ENCODE measurements at places on chromosomes 1 and 21.

- no peak for DNase-seq
Observed at GRCh38 chr21:42708107-42708506, 54.7 kb downstream of the PDE9A start.

- no peak for DNase-seq
Observed at GRCh38 chr1:65105596-65105995, 42.4 kb upstream of the AK4 start.

- DNase-seq = peak; percentile 71
Observed at GRCh38 chr1:226355669-226356551, 46.9 kb upstream of the LIN9 start.

DNA sequence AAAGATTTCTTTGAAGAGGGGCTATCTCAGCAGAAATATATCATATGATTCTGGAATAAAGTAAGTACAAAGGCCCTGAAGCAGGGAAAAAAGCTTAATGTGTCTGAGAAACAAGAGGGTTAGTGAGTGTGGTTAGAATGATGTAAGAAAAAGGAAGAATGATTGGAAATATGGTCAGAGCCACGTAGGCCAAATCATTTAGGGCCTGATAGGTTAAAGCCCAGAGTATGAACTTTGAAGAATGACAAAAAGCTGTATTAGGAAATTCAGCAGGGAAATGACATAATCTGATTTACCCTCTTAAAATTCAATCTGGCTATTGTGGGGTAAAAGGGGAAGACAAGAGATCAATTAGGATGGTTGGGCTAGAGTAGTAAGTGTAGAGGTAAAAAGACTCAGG, 69.0 kb upstream of the MUTYH start:
- no peak for DNase-seq

GRCh38 chr1:29234471-29234870, 1.9 kb upstream of the PTPRU start:
- DNase-seq = no peak

DNA sequence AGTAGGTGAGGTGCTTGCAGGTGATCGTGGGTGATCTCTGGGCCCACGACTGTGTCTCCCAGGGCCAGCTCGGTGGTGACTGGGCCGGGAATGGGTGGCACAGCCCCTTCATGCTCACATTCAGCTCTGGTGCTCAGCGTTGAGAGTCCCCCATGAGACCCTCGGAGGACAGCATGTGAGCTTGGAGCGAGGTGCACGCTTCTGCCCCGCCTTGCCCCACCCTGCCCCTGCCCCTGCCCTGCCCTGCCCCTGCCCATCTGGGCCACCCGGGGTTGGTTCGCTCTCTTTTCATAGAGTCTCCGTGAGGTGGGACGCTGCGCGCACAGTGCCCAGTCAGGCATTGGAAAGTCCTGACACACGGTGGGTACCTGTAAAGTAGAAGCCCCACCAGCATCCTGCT, 75.3 kb upstream of the ACTL8 start:
- DNase-seq = no peak

- no peak for DNase-seq
Observed at GRCh38 chr1:6005276-6005917, 13.2 kb upstream of the NPHP4 start.

- no peak for DNase-seq
Observed at GRCh38 chr1:83717785-83718184, 281.1 kb downstream of the TTLL7 start.

DNA sequence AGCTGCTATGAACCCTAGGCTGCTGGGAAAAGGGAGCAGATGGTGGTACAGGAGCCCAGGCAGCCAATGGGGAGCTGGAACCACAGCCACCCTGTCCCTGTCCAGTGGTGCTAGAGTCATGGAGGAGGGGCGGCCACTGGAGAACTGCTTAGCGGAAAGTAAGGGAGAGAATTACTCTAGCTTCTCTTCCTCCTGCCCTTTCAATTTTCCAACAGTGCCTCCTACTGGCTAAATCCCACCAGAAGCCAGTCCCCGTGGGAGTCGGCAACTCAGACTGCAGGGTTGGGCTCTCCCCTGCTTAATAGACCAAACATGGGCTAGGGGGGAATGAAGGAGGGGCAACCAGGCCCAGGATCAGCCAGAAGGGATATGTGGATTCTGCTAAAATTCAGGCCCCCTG, 154.5 kb downstream of the ACTL8 start:
- DNase-seq = no peak

DNA sequence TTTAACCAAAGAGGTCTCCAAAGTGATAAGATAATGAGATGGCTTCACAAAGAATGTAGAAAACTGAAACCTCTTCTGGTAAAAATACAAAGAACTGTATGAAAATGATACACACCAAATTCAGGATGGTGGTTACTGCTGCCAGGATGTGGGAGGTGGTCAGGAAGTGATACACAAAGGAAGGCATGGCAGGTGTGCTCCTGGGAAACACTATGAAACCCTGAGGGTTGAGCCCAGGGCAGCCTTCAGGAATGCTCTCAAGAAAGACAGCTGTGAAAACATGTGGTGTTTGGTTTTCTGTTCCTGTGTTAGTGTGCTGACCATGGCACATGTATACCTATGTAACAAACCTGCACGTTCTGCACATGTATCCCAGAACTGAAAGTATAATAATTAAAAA, 109.3 kb downstream of the NTNG1 start:
- peak; percentile 48 for DNase-seq

DNA sequence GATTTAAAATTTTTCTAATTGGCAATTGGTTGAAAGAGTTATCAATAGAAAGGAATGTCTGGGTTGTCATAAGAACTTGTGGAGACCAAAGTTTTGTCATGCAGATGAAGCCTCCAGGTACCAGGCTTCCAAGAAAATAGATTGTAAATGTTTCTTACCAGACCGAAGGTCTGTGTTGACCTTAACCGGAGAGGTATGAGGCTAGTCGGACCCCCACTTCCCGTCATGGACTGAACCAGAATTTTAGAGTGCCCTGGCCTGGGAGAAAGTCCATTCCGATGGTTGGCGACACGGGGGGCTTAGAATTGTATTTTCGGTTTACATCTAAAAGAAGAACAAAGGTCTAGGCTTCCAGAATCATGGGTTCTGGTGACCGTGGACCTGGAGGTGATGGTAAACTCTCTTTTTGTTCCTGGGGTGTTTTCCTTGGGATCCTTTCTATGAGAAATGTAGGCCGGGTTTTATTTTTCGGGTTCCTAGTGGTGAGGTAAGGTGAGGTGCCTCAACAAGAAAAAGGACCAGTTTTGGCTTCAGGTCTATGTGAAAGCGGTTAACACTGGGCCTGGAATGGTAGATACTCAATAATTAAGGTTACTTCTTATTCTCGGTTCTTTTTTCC, 405 bp upstream of the UHMK1 start:
- no peak for DNase-seq

DNA sequence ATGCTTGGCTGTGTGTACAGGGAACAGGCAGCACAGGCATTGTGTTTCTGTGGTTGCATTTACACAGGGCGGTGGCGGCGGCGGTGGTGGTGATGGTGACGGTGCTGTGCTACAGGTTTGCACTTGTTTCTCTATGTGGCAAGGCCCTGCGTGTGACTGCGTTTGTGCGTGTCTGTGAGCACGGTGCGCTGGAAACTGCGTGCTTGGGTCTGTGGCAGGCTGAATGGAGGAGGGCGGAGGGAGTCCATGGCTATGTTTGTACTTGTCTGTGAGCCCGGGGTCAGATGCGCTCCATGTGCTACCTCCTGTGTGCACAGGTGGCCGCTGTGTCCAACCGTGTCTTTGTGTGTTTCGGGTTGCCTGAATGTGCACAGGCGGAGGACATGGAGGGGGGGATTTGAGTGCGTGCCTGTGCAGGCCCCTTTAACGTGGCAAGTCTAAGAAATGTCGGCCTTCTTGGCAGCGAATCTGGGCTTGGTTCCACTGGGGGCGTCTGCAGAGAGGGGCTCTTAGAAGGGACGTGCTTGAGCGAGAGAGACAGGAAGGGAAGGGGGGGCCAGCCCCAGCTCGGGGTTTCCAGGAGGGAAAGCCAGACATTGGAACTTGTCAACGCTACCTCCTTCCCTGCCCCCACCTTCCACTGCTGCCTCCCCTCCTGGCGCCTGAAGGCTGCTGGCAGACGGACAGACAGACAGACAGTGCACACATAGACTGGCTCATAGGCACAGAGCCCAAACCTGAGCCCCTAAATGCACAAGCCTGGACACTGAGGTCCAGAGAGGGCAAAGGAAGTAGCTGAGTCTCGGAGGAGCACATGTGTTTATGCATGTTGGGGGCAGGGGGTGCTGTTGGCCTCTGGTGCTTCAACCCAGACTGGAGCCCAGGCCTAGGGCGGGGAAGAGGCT, 32.7 kb upstream of the WASF2 start:
- peak; percentile 97 for DNase-seq

- DNase-seq = no peak
Observed at GRCh38 chr1:81756872-81757271, 43.9 kb upstream of the ADGRL2 start.

- no peak for DNase-seq
Observed at GRCh38 chr1:54995835-54996234, 2.9 kb upstream of the BSND start.

GRCh38 chr1:71587961-71588360, 507.1 kb upstream of the ZRANB2 start:
- DNase-seq = peak; percentile 52

DNA sequence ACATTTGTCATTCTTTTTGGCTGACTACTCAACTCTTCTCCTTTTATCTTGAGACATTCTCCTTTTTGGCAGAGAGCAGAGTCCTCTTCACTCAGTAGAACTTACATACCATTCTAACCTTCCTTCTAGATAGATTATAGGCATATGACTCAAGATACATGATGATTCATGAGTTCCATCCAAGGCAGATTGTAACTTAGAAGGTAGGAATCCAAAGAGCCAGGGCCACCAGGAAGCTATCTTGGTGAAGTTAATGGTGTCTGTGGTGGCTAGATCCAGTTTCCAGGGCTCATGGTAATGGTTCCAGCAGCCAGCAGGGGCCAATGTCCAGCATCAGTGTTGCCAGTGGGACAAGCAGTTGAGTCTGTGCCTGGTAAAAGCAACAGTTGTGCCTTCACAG, 76.1 kb upstream of the KIAA0040 start:
- no peak for DNase-seq

DNA sequence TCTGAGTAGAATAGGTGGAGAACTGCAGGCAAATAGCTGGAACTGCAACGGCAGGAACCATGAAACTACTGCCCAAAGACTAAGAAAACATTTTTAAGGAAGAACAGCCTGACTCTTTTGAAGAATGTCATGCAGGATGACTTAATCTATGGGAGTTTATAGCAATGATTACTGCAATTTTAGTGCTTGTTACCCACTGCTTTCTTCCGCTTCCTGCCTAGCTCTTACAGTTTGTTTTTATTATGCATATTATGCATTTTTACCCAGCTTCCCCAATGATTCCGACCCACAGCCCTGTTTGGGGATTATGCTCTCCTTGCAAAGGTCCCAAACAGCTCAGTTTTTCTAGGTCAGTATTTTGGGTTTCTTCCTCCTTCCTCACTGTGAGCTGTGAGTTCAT, 71.2 kb downstream of the PCNX2 start:
- no peak for DNase-seq

- DNase-seq = no peak
Observed at GRCh38 chr1:8879464-8879921, 1.0 kb upstream of the ENO1 start.

GRCh38 chr1:43885279-43885801, 48.3 kb upstream of the ARTN start:
- DNase-seq = peak; percentile 85

- DNase-seq = peak; percentile 76
Observed at GRCh38 chr21:33069994-33070743, at the start of gene OLIG1. TSS of gene OLIG1 (plus strand) at chr21:33070141. CDS start at chr21:33070247, 106 bp downstream.

DNA sequence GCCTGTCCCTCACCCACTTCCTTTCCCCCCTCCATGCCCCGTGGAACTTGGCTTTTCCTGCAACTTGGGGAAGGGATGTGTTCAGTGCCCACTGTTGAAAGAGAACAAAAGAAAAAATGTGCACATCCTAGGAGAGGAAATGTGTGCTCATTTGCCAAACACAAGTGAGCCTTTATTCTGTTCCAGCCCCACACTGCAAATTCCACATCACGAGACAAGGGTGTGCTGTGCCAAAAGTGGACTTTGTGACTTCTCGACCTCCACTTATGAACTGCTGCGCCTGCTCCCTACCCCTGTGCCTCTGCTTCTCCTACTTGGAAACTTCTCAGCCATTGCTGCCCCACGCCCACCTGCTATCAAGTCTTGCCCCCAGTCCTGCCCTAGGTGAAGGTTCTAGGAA, 97.0 kb upstream of the GRIK3 start:
- no peak for DNase-seq

DNA sequence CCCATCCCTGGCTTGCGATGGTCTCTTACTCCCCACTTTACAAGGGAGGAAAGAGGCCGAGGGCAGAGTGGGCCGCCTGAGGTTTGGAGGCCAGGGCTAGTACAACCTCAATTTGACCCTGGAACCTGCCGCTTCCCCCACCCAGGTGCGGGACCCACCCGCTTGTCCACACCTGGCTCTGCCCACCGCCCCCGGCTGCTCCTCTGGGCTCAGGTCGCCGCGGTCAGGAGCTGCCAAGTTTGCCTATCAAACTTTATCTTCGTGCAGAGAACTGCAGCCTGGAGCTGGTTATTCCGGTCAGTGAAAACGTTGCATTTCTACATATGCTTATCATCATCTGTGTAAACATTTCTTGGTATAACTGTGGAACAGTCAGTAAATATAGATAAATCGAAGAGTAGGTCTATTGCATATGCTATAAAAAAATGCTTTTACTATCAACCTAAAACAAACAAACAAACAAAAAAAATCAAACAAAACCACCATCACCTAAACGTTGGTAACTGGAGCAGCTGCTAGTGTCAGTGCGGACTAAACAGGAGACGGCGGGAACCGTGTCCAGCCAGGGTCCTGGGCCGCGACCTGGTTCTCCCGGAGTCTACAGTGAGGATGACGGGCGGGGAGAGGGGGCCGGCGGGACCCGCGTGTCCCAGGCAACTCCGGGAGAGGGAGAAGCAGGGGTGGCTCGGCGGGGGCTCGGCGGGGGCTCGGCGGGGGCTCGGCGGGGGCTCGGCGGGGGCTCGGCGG, 906 bp upstream of the ADARB1 start:
- no peak for DNase-seq

GRCh38 chr1:146036241-146036964, 14.9 kb upstream of the HJV start:
- no peak for DNase-seq

- DNase-seq = no peak
Observed at GRCh38 chr1:197807216-197807615, 31.9 kb upstream of the DENND1B start.

GRCh38 chr1:110475362-110476027, 24.5 kb downstream of the PROK1 start:
- DNase-seq = no peak

- no peak for DNase-seq
Observed at GRCh38 chr21:43772425-43772821, 3.7 kb downstream of the CSTB start.

GRCh38 chr1:210677533-210677932, 348.8 kb downstream of the HHAT start:
- no peak for DNase-seq

- no peak for DNase-seq
Observed at GRCh38 chr1:69315823-69316222, 251.9 kb upstream of the LRRC7 start.

Data from NCI-H2171 treated with DMSO at 0.1 percent for 48 hours (cell line).